Activated CD4-positive, CD25-positive, alpha-beta regulatory T cell (primary cell): ENCODE measurements at places on chromosomes 16 and 17.

- no peak for DNase-seq
Observed at GRCh38 chr16:67703626-67704025, 15.5 kb downstream of the GFOD2 start.

GRCh38 chr16:53035176-53035942, 17.3 kb downstream of the CHD9NB start:
- no peak for DNase-seq

DNA sequence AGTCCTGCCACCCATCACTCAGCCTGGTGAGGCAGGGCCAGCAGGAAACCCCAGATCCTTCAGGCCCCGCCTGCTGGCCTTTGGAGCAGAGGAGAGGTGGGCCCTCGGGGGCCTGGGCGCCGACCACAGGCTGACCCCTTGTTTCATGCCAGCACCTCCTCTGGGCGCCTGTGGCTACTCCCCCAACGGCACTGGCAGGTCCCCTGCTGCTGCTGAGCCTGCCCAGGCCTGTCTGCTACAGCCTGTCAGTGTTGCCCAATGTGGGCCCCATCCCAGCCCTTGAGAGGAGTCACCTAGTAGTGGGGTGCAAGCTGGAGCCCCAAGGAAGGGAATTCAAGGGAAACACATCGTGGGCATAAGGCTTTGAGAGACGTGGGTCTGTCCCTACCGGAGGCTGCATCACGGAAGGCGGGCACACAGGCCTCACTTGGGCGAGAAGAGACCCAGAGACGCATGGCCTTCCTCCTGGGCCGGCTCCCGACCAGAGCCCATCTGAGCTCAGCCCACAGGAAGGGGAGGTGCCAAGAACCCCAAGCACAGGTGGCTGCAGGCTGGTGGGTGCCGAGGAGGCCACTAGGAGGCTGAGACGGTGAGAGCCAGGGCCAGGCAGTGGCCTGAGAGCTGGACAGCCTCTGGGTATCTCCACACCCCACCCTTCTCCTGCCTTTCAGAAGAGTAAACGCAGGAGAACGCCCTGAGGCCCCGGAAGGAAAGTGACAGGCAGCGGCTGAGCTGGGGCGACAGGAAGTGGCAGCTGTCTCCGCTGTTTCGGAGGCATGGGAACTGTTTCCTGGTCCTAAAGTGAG, 8.0 kb upstream of the FASN start:
- DNase-seq, result no peak

- no peak for DNase-seq
Observed at GRCh38 chr17:73697872-73698271, 53.6 kb upstream of the SDK2 start.

DNA sequence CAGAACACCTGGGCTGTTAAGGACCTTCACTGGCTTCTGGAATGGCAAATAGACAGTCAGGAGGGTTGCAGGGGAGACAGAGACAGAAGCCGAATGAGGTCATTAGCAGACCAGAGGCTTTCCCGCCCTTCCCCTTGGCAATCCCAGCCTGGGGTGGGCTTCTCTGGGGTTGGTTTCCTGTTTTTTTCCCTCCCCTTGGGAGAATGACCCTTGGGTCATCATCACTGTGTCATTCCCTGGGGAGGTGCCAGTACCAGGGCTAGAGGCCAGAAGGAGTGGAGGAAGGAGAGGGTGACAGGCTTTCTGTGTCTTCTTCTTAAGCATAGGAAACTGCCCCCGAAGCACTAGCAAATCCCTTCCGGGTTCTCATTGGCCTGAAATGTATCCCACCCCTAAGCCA, 42.9 kb upstream of the IL21R start:
- DNase-seq, result no peak

DNA sequence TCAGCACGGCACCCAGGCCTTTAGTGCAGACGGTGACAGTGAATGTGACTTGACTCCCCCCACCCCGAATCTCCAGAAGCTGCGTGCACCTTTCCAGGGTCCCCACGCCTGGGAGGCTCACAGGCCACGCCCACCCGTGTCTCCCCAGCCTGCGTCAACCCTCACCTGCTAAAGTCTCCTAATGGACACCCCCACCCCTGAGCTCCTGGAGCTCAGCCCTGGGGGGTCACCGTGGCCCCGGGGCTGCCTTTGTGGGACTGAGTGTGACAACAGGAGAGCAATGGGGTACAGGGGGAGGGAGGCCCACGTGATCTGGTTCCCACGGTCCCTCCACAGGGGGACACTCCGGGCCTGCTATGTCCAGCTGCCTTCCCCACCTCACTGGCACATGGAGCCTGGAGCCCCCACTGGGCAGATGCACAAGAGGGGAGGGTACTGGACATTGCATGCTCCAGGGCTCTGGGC, 7.4 kb upstream of the FASN start:
- DNase-seq, result no peak

- DNase-seq, result no peak
Observed at GRCh38 chr17:49687878-49688491, 10.1 kb upstream of the SPOP start.
